Progenitor cell of endocrine pancreas (in vitro differentiated cells): ENCODE measurements at places on chromosomes 7 and 10.

GRCh38 chr7:22116451-22117030 lies 170.8 kb upstream of the CDCA7L start:
- DNase-seq = no peak

GRCh38 chr7:98248156-98248555 lies 3.9 kb downstream of the TECPR1 start:
- DNase-seq = no peak

DNA sequence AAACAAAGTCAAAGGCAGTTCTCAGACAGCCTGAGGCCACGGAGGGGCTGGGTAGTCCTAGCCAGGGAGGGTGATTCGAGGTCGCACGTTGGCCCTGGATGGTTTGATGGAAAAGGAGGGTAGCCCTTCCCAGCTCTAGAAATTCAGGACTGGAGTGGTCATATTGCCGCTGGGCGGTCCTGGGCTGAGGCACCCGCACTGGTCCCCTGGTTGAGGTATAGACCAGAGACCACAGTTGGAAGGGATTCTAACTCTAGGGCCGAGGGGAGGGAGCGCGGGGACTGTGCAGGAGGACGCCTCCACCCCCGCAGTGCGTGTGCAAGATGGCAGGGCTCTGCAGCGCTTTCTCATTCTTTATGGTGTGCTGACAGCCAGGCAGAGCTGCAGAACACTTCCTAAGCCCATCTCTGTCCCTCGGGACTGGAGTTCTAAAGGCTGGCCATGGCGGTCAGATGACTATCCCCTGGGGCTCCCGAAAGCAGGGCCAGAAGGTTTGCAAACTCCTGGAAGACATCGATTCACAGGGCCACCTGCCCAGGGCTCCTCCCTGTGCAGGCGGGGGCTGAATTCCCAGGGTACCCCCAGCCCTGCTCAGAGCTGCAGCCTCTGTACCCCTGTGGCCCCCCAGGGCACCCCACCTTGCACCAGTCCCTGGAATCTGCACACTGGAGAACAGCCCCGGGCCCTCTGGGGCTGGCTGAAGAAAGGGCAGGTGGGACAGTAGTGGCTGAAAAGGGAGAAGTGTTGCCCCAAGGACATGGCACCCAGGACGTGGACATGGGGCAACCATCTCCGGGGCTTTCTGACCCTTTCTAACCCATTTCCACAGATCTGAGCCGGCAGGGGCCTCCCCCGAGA lies 51.0 kb upstream of the ELN start:
- DNase-seq = no peak

DNA sequence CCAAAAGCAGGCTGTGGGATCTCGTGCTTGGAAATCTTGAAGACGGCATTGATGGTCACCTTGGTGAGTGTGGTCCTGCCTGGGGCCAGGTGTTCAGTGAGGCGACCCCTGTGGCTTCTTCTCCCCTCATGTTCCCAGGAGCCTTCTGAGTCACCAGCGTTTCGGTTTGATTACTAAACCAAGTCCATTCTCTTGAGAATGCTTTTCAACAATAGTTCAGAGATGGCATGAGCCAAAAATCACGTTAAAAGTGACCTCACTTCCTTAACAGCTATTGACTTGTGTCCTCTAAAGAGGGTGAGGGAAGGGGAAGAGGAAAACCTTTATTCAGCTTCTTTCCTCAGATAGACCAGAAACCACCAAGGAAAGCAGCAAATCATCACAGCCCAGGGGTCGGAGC lies 315.2 kb downstream of the GATA3 start:
- no peak for DNase-seq

- no peak for DNase-seq
Measured at GRCh38 chr10:24256619-24257107, 47.7 kb downstream of the KIAA1217 start.

GRCh38 chr10:2978111-2978510 lies 89.2 kb upstream of the PFKP start:
- no peak for DNase-seq

DNA sequence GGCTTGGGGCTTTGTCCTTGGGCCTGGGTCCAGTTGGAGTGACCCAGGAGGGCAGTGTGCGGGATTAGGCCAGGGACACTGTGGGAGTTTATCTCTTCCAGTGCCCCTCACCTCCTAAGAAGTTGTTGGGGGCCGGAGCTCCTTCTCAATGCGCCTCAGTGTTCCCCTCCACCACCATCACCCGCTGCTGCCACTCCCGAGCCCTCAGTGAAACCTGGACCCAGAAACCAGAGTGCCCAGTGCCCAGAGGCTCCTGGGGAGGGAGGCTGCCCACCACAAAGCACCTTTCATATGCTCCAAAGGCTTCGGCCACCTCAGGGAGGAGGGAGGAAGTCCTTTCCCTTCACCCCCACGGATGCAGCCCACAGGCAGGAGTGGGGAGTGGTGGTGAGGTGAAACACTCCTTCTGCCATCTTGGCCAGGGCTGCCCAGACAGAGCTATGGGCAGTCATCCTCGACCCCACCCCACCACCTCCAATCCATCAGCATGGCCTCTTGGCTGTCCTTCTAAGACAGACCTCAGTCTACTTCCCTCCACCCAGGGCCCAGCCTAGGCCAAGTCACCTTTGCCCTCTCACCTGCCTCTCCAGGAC lies 99.0 kb downstream of the SH3PXD2A start:
- no peak for DNase-seq

DNA sequence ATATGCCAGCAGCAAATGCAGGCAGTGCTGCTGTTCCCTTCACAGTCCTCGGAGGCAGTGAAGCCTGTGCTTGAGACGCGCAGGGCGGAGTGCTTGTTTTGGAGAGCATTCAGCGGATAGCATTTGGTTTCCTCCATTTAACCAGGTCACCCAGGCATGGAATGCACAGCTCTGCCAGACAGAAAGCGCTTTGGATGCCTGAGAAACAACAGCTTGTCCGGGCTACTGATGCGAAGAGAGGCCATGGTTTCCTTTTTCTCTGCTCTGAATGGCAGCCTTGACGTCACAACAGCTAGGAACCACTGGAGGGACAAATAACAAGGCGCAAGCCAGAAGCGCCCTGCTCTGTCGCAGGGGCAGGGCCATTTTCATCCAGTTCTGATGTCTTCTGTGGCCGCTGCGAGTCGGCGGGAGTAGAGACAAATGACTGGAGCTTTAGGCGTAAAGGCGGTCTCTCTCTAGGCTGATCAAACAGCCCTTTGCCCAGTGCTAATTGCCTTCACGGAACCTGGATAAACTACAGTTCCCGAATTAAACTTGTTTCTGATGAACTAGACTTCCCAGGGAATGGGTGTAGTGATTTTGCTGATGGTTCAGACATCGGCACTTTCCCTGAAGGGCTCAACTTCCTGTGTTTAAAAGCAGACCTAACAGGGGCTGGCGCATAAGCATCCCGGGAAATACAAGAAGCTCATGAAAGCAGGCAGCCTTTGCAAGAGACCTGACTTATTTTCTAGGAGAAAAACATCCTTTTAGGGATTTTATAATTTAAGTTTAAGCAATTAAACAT lies 187.6 kb upstream of the KLF14 start:
- DNase-seq = no peak

DNA sequence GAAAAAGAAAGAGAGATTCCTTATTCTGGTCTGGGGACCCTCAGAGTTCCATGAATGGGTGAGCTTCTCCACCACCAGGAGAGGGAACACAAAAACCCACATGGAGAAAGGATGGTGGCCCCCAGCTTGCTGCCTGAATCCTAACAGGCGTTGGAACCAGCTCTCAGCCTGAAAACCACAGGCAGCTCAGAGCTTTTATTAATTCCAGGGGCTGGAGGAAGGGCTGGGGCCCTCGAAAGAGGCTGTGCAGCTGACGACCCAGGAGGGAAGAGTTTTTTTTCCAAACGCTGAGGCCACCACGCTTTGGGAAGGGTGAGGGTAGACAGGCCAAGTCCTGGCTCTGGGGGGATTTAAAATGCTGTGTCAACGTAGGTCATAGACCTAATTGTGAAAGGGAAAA lies 10.8 kb upstream of the ELN start:
- DNase-seq = no peak

GRCh38 chr10:116741391-116742351 lies 695 bp downstream of the HSPA12A start:
- DNase-seq = no peak
